Left hindlimb (tissue), 1 donor: ENCODE measurements at places on chromosomes 2 and 18.
A peak's percentile ranks its signal among the peaks of the same experiment; 100 is the strongest.

GRCh38 chr2:235747001-235747785, 253.3 kb downstream of the AGAP1 start:
- no peak for DNase-seq

DNA sequence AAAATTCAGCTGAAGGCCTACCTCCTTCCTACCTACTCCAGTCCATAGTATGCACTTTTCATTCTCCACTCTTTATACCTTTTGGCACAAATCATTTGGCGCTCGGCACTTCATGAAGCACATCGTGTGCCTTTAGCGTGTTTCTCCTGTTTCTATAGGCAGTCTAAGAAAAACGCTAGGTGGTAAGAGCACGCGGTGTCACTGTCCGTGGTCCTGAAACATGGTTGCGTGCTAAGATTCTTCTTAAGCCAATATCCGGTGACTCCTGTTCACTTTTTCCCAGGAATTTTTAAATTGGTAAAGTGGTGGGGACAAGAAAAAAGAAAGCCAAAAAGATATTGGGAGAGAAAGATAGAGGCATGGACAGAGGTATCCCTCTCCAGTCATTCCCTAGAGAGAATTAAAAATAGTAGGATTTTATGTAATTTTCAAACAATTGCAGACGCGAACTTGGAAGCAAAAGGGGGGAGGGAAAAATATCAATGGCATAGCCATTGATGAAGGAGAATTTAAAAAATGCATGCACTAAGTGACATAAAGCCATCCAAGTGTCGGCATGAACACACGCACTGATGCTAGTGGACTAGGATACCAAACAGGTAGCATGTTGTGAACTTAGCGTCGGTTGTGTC, 1.4 kb upstream of the CTNNA2 start:
- DNase-seq = peak; percentile 63

DNA sequence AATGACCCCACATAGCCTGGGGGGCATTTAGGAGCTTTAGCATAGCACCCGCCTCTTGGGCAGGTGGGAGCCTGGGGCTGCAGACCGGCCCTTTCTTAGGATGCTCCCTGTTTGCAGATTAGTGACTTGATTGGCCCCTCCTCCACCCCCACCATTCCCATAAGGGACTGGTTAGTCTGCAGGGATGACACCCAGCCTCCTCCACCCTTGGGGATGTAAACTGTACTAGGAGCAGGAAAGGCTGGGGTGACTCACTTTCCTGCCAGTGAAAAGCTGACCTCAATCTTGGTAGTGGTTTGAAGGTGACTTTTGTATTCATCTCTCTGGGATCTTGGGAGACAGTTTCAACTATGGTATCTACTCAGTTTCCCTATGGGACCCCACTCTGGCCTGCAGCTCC, 24.2 kb downstream of the CTIF start:
- DNase-seq = peak; percentile 22

DNA sequence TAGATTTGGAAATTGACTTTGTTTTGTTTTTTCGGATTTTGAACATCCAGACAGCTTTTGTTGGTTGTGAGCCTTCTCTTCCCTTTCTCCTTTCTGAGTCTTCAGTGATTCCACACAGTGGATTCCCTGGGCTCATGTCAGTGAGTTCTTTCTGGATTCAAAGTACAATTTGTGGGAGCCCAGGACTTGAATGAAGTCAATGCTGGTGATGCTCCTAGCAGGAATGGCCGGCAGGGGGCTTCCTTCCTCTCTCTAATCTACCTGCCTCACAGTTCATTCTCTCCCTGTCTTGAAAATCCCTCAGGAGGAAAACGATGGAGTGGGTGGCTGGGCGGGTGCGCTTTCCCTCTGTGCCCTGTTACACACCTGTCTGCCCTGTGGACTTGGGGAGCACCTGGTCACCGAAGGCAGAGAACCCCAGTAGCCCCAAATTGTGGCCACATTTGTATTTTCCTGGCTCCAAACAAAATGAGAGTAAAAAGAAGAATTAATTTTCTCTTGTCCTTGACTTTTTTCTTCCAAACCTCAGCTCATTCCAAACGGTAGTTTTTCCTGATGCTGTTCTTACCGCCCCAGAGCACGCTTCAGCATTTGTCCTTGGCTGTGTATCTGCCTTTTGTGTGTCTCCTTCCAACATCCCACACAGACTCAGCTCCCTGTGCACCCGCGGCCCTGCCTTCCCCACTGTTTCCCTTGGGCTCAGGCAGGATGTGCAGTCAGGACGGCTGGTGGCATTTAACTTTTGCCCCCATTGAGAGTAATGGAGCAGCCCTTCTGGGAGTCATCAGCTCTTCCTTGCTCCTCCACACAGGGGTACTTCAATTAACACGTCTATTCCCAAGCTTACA, 86.6 kb downstream of the MARCO start:
- DNase-seq = no peak

- no peak for DNase-seq
Measured at GRCh38 chr2:3388412-3388738, 8.9 kb downstream of the TRAPPC12 start.

GRCh38 chr2:227095346-227095745, 68.7 kb downstream of the COL4A4 start:
- DNase-seq = no peak

DNA sequence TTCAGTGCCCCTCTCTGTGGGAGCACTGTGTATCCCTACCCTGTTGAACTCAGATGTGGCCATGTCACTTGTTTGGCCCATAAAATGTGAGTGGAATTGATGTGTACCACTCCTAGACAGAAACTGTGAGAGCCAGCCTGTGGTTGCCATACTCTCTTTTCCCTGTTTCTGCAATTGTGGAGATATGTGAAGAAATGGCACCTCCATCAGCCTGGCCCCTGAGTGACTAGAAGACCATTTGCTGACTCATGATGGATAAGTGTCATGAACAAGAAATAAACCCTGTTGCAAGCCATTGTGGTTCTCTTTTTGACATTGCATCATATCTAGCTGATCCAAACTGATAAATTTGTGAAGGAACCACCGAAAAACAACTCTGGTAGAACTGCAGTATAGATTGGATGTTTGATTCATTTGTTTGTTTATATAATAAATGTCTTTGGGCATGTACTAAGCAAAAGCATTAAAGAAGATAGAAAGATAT, 214.5 kb upstream of the FBXO11 start:
- DNase-seq = no peak

GRCh38 chr2:46254474-46254873, 42.7 kb upstream of the EPAS1 start:
- DNase-seq = no peak

DNA sequence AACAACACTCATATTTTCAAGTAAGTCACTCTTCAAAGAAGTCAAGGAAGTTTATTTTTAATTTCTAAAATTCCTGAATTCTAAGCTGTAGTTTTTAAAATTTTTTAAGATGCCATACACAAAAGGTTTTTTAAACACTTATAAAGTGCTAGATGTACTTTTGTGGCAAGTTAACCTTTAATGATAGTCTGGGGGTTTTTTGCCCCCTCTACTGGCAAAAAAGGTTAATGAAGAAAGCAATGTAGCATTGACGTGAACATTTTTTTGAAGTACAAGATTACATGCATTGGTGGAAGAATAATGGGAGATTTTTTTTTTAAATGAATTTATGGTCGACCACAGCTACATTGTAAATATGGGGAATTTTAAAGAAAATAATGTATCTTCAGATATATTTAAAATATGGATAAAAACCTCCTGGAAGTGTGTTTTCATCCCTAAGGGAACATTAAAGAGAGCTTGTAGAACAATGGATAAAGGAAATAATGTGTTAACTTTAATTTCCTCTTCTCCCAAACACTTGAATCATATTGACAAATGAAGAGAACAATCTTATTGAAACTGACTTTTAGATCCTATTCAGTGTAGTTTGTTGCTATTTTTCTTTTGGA, 12.6 kb downstream of the ITPRID2 start:
- no peak for DNase-seq

DNA sequence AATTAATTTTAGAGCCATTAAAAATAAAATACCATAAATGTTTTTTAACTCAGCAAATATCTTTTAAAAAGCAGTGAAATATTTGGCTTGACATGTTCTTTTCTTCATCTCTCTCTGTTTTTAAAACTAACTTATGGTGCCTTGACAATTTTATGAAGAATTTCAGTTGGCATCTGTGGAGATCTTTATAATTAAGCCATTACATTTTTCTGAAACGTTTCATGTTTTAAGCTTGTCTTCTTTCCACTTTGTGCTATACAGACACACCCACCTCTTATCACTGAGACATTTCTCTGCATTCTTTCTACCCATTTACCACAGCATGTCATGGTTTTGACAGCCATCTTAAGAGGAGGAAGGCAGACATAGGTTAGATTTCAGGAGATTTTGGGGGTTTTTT, 915.1 kb upstream of the FSHR start:
- no peak for DNase-seq

DNA sequence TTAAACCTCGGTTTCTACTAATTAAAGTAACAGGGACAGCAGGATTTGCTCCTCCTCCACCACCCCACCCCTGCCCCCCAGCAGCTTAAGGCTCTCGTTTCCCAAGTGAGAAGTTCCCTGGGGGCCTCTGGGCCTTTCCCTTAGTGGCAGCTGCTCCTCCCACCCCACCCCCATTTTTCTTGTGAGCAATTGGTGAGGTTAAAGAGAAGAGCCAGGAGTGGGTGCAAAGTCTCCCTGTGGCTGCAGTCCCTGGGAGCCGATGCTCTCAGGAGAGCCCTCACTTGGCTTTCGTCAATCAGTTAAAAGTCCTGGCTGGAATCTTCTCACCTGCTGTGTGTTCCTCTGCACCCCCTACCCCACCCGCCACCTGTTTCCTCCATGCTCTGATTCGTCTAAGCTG, 48.7 kb upstream of the AGAP1 start:
- DNase-seq = no peak

DNA sequence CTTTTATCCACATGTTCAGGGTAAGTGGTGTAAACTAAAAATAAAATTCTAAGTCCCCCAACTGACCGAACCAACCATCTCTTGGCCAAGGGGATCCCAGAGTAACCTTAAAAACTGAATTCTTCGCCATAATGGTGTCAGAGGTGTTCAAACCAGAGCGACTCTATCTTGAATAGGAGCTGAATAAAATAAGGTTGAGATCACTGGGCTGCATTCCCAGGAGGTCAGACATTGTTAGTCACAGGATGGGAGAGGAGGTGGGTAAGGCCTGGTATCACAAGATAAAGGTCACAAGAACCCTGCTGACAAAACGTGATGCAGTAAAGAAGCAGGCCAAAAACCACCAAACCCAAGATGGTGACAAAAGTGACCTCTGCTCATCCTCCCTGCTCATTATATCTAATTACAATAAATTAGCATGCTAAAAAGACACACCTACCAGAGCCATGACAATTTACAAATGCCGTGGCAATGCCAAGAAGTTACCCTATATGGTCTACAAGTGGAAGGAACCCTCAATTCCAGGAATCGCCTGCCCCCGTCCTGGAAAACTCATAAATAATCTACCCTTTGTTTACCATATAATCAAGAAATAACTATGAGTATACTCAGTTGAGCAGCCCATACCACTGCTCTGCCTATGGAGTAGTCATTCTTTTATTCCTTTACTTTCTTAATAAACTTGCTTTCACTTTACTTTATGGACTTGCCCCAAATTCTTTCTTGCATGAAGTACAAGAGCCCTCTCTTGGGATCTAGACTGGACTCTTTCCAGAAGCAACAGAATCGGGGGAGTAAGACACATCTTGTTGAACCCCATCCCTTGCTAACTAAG, 302.4 kb downstream of the STK39 start:
- DNase-seq = no peak

DNA sequence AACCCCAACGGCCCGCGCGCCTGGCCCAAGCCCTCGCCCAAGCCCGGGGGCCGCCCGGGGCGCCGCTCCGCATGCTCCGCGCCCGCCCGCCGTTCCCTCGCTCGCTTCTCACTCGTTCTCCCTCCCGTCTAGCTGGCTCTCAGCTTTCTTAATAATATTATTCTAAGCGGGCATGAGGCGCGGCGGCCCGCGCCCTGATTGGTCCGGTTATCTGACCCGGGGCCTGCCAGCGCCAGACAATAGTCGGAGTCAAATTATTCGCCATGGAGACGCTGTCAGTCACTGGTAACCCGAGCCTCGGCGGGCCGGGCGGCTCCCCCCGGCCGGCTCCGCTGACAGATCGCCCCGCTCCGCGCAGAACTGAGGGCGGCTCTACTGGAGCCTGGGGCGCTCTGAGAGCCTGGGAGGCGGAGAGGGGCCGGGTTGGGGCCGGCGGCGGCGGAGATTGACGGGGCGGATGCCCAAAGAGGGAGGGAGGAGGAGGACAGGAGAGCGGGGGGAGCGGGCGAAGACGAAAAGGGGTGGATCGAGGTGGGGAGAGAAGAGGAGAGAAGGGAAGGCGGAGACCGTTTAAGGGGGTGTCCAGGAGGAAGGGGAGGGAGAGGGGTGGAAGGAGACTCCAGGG, at the start of gene SIX2:
Gene SIX2, minus strand, starts transcription at position 150 of the 625 bp plus-strand sequence. CDS start 342 bp downstream, outside the sequence.
- DNase-seq = peak; percentile 98

- DNase-seq = no peak
Measured at GRCh38 chr18:52715991-52716390, 376.0 kb downstream of the DCC start.

GRCh38 chr18:74945774-74946545, 263.0 kb downstream of the PTGR3 start:
- DNase-seq = no peak

DNA sequence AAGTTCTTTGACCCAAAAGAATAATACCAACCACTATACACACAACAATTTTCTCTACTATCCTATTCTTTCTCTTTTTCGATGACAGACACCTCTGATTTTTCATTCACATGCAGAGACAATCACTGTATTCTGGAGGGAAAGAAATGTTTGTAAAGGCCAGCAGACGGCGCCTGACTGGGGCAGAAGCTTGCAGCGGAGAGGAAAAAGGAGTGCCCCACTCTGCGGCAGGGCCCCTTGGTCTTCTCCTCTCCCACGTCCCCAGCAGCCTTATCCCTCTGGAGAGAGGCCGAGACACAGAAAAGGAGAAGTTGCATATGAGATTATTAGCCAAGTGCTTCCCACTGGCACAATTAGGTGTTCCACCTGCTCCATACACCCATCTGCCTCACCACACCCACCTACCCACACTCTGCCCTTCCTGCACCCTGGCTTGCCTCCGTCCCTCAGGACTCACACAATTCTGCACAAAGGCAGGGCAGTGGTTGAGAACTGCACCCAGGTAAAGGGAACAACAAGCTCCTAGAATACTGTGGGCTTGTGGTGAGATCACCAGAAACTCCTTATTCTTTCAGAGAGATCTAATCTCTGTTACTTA, 687.3 kb downstream of the NRXN1 start:
- DNase-seq = no peak

DNA sequence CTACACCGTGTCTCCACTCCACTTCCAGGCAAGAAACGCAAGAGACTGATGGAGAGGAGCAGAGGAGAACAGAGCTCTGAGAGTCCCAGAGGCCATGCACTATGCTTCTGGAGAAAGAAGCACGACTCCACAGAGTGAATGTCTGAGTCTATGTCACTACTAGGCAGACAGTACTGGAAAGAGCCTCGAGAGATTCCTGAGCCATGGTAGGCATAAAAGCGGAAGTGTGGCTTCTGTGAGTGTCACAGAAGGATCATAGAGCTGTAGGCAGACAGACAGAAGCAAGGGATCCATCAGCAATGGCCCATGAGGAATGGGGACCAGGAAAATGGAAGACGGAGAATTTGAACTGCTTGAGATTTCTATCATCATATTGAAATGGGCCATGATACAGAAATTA, 542.6 kb downstream of the ZEB2 start:
- no peak for DNase-seq

GRCh38 chr2:164948540-164948939, 6.8 kb downstream of the SLC38A11 start:
- DNase-seq = no peak
